RPMI7951 (cell line): ENCODE measurements at places on chromosomes 7 and 10. TPM values are rescaled to one million over a fixed set of nuclear protein-coding genes. Genes with fewer than 3 reads are reported as not detected.

Gene SPDYE1
- total RNA-seq: not detected in 2 replicates

Gene CLRN3
- total RNA-seq: not detected in 2 replicates

Gene ZMIZ2
- 6.6 and 7.9 TPM in 2 replicates for total RNA-seq

Gene SFR1
- total RNA-seq: 12.0 and 13.3 TPM in 2 replicates

Gene THSD7A
- total RNA-seq: under 0.01 TPM in 1 of 2 replicates, not detected in the other

Gene PMS2
- 17.4 and 20.4 TPM in 2 replicates for total RNA-seq

GRCh38 chr10:127904311-127905000 lies 2.4 kb upstream of the PTPRE start:
- DNase-seq: no peak

DNA sequence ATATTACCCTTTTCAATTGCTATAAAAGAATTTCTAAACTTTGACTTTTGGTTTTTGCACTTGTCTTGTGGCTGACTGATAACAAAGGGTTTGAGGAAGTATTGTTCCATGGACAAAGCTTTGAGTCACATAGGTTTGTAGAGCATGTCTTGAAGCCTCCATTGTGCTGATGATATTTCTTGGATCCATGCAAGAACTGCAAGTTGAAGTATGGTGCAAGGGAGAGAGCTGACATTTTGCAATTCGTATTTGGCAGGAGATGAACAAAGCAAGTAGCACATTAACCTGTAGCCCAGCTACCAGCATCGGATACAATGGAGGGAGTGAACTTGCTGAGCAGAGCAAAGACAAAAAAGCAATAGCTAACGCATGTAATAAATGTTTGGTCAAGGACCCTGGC lies 23.4 kb downstream of the MGAM2 start:
- DNase-seq: no peak

DNA sequence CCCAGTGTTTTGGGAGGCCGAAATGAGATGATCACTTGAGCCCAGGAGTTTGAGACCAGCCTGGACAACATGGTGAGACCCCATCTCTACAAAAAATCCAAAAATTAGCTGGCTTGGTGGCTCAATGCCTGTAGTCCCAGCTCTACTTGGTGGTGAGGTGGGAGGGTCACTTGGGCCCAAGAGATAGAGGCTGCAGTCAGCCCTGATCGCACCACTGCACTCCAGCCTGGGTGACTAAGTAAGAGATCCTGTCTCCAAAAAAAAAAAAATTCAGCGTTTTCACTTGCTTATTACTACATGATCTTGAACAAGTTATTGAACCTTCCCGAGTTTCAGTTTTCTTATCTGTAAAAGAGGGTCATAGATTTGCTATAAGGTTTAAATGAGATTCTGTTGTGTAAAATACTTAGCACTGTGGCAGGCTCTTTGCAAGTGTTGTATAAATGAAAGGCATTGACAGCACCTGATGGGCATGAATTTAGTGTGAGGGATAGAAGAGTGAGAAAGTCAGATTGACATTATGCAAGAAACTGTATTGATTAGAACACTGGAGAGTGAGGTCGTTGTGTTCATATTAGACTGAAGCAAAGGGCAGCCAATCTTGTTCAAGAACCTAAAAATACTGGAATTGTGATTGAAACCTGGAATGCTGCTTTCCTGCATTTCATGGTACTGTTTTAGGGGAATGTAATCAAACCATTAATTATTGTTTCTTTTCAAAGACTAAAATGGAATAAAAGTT lies 136.8 kb downstream of the LCOR start:
- DNase-seq: no peak

GRCh38 chr10:113232928-113233511 lies 283.0 kb downstream of the TCF7L2 start:
- DNase-seq: peak; percentile 5

- DNase-seq: peak; percentile 46
Observed at GRCh38 chr7:102287111-102287980, 678 bp downstream of the SH2B2 start.

DNA sequence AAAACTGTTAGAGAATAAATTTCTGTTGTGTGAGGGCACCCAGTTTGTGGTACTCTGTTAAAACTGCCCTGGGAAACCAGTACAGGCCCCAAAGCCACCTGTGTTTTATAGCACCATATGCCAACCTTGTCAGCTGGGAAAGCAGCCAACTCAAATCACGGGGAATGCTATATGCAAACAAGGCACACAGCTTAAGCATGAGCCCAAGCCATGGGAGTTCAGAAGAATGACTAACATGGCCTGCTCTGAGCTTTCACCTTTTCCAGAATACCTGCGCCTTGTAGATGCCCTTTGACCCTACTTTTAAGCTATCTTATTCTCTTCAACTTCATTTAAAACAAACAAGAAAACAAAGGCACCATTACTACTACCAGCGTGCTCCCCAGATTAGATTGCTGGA lies 5.5 kb upstream of the SLC25A13 start:
- no peak for DNase-seq

GRCh38 chr10:317271-317769 lies 182.1 kb downstream of the ZMYND11 start:
- DNase-seq: no peak

DNA sequence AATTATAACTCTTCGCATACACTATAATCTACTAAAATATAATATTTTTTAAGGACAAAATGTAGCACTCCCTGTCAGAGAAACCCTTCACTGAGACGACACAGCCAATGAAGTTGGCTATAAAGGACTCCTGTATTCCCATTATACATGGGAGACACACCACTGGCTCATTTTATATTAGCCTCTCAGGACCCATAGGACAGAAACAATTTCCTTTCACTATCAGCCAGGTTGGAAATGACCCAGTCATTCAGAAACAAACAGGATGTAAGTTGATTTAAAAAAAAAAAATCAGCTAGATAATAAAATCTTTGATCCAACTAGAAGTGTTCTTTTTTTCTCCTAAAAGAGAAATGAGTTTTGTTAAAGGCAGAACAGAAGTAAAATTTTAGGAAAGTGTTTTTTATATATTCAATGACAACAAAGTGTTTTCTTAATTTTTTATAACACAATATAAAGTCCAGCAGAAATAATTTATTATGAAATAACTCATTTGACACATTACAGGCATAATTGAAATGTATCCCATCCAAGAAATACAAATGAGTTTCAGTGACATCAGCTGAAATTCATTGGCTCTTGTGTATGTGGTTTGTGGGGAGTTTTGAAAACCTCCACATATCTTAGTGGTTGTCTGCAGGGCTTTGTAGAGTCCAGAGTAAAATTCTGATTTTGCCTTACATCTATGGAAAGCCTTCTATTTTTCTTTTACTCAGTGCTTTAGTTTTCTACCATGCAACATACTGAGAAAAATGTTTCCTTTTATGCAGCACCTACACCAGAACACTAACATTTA lies 64.1 kb downstream of the CTTNBP2 start:
- DNase-seq: no peak

DNA sequence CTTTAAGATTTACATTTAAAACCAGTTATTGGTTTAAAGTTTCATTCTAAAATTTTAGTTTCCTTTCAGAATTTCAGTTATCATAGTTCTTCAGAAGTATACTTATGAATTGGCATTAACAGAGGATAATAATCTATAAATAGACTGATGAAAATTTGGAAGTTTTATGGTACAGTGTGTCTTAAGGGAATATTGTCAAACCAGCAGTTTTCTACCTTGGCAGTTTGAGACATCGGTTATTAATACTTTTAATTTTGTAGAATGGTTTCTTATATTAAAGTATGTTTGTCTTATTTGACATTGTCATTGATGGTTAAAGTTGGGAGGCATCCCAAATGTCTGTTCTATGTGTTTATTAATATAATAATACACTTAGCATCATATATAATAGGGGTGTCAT lies 2.0 kb downstream of the AHR start:
- no peak for DNase-seq

DNA sequence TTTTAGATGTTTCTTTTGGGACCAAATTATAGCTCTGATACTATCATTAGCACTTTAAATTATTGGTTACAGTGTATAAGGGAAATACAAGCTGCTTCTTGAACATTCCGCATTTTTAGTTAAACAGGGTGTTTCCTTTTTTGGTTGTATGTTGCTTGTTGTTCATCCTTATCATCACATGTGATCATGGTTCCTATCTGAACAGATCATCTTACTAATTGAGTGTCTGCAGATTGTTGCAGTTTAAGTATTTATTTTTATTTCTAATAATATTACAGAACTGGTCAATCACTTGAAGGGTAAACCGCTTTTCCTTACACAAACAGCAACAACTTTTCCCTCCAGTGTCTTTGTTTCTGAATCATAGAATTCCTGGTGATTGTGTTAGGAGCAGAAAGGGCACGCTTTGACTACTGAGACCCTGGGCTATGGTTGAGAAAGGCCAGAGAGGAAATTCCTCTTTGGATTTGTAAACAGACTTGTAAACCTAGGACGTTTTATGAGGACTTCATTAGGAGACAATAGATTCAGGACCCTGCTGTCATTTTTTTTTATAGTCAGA lies 37.2 kb downstream of the CHN2 start:
- DNase-seq: no peak

DNA sequence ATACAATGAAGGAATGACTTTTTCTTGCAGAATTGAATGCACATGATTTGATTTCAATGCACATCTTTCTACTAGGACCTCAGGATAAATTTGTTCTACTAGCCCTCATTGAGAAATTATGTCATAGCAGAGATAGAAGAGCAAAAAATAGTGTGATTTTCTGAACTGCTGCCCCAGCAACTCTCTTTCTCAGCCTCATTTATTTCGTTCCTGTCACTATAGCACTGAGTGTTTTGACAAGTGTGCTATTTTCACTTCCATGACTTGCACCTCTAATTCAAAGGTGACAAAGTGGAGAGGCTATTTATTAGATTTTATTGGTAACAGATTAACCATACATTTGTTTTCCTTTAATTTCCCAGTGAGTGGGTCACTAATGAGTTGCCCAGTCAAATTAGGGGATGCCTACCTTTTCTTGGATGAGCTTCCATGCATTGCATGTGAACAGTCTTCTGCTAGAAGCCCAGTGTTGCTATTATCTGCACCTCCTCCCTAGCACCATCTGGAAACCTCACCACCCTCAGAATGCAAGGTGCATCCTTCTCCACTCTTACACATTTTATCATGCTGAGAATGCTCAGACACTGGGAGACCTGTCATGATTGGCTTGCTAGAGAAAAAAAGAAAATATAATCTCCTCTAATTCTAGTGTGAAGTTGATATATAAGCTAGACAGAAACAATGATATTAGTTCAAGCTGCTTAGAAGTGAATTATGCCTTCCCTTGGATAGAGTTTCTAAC lies 119.6 kb upstream of the CTTNBP2 start:
- no peak for DNase-seq

DNA sequence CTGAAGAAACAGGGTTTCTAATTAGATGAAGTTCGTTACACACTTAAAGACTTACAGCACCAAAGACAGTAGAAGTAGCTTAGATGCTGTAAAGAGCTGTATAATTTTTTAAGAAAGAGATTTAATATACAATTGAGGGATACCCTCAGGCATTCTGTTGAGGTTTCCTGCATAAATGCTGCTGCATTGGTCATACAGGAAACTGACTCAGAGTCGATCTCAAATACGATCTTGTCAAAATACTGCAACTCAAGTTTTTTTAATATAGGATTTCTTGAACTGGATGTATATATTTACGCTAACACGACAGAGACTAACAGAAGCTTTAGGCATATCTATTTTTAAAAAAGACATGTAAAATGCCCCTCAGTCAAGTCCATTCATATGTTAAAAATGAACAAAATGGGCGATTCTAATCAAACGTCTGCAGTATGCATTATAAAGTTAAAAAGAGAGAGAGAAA lies 2.4 kb upstream of the ARID5B start:
- DNase-seq: peak; percentile 74

GRCh38 chr10:51445588-51445987 lies 253.8 kb downstream of the CSTF2T start:
- no peak for DNase-seq

DNA sequence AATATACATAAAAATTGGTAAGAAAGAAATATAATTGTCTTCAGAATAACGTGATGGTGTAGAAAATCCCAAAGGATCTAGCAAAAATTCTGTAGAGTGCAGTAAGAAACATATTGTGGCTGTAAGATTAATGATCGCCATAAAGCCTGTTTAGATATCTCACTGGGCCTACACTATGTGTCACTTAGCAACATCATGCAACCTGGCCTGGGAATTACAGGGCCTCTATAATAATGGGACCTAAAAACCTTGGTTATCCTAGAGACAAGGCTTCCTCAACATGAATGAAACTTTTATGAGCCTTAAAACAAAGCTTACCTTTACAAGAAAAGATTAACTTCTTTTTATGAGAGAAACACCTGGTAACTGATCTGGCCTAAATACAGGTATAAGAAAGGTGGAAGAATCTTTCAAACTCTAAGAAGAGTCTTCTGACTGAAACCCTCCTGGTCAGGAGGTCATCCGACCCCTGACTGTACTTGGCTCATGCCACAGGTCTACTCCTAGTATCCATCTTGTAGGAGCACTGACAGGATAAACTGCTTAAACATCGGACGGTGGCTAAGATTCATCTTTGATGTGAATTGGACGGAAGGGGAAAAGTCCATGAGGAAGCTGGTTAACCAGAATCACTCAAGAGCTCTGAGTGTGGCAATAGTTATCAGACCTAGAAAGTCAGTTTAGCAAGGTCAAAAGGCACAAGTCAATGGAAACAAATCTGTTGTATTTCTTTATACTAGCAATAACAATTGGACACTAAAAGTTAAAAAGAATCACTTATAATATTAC lies 1155.1 kb upstream of the SORCS1 start:
- DNase-seq: no peak

DNA sequence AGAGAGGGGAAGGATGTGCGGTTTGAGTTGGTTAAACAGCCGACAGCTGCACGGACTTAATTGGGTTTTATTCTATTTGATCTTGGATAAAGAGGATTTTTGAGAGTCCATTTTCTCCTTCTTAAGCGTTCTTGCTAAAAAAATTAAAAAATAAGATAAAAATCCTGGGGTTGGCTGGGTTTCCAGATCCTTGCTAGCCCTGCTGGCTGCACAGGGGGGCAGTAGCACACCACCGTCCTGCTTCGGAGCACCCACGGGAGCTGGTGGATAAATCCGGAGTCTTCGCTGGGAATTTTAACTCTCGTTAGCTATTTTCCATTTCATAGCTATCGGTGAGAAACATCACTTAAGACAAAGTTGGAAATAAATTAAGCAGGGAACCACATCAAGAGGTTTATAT lies 792.0 kb downstream of the TYW1 start:
- peak; percentile 22 for DNase-seq

GRCh38 chr7:133124974-133125373 lies 43.1 kb upstream of the CHCHD3 start:
- no peak for DNase-seq
